ENCODE measurements at places on chromosomes 11 and 22.
A peak's percentile ranks its signal among the peaks of the same experiment; 100 is the strongest.

- peak; percentile 51 for DNase-seq
Observed at GRCh38 chr11:117980720-117981119, 5.5 kb upstream of the IL10RA start.

DNA sequence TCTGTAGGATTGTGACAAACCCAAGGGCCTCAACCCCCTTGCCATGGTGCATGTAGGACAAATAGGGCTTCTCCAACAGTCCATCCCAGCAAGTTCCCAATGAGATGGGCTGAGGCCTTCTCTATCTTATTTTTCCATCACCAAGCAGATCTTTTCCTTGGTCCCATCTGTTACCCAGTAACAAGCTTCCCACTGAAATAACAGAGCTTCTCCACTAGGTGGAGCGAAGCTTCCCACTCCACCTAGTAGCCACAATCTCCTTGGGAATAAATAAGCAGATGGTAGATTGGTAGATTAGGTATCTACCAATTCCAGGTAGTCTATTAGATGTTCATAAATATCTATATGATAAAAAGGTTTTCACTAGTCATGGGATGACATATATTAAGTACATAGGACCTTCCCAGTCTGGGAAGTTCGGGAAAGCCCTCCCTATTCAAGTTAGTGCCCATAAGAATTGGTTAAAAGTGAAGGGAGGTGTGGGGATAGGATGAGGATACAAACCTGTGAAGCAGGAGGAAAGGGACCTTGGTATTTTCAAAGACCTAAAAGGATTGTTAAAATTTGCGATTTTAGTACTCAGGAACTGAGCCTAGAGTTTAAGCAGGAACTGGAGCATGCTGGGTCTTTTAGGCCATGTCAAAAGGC, 5.9 kb upstream of the OR52L1 start:
- DNase-seq: peak; percentile 32

DNA sequence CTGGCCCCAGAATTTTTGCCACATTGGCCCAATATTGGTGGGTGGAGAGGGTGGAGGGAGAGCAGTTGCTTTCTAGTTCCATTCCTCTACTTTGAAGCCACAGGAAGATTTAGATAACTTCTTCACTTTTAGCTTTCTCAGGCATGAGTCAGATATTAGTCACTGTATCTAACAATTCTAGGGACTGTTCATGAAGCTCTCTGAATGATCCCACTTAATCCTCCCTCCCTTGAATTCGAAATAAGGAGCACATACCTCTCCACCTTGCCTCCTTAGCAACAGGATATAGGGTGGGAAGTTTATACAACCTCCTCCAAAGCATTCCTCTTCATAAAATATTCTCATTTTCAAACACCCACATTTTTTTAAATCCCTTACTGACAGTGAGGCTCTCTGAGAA, 13.5 kb downstream of the FSHB start:
- DNase-seq: no peak

- DNase-seq: peak; percentile 94
Observed at GRCh38 chr11:9748361-9748970, 84.6 kb downstream of the SWAP70 start.

DNA sequence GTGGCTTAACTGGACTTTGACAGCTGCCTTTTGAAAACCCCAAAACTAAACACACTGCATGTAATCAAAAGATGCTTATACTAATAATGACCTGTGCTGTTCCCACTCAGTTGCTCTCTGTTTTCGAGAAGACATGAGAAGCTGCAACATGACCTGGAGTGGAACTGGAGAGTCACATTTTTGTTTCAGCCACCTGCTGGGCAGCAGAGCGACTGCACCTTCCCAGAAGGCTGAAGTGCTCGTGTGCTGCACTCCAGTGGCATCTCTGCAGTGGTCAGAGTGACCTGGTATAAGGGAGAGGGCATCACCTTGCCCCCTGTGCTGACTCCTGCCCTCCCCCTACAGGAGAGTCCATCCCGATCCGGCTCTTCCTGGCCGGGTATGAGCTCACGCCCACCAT, 8.6 kb downstream of the THYN1 start:
- peak; percentile 70 for DNase-seq

DNA sequence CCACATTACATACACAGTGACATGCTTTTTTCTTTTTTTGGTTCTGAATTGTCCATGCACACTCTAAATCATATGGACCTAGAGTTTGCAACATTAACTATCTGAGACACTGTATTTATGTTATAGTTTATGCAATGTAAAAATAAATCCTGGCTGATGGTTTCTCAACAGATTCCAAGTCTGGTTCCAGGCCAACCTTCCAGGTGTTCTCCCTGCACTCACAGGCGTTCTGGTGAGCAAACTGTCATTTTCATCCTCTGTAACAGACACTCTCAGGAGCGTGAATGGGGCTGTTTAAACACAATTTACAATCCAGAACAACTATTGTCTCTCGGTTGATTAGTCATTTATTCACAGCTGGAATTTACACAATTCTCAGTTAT, 36.5 kb upstream of the ANKK1 start:
- DNase-seq: no peak

DNA sequence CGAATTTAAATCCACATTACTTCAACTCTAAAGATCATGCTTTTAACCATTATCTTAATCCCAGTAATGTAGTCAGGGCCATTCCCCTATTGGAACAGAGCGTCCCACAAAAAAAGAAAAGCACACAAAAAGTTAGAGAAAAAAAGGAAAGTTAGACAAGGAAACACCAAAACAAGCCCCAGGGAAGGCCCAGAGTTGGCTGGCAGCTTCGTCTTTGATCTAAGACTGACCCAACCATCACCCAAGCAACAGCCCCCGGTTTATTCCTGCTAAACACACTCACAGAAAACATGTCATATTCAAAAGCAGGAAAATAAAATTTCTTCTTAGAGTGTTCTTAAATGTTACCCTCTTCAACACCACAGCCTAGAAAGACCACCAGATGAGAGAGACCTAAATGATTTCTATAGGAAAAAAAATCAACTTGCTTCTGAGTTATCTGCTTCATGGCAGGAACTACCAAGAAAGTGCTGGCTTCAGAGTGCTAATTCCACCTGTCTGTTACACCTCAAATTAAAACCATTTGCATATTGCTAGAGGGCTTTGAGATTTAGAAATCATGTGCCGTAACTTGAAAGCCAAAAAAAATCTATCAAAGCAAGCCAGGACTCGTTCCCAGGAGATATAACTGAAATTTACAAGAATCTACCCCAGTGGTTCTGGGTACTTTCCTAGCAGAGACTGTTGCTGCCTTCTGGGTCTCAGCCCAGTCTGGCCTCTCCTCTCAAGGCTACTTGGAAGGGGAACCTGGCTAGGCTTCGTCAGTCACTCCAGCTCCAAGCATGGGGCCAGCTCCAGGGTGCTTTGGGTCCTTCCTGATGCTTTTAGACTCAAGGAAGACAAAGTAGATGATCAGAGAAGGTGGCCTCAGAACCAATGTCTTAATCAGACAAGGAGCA, 31.2 kb downstream of the POU2AF3 start:
- no peak for DNase-seq

DNA sequence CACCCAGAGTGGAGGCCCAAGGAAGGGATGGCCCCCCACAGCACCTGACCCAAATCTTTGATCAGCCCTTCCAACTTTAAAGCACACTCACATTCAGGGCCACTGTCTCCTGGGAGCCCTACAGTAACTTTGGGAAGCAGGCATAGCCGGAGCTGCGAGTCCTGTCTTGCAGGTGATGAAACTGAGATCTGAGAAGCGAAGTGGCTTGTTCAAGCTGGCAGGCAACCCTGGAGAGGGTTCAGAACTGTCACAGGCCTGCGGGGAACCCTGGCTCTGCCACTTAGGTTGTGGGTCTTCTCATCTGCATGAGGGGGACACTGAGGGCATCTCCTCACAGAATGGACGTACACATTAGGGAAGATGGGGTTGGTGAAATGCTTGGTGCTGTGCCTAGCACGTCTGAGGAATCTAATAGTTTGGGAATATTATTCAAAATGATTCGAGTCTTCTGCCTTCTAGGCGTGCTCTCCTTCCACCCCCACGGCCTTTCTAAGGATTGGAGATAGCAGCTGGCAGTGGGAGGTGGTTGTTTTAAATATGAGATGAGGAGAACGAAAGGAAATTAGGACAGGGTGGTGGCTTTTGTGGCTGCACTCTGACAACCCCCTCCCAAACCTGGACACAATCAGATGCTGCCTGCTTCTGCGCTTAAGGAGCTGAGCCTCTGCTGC, 18.8 kb upstream of the SUN2 start:
- DNase-seq: peak; percentile 25
